Fibroblast of the aortic adventitia (primary cell): ENCODE measurements at places on chromosomes 1 and 21.

GRCh38 chr1:94382201-94382600 lies 36.0 kb upstream of the ABCD3 start:
- DNase-seq, result no peak

DNA sequence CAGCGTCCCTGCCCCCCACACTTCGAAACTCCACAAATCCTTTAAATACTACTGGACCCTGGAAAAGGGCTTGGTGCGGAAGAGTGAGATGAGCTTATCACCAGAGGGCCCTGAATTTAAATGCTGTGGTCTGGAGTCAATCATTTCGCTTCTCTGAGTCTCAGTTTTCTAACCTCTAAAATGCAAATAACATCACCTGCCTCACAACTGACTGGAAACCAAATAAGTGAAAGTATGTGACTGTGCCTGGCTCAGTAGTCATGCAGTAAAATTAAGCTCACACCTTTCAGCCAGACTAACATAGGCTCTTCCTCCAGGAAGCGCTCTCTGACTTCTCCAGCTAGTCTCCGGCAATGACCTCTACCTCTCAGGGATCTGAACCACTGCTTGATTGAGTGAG lies 4.2 kb downstream of the GJA4 start:
- no peak for DNase-seq

DNA sequence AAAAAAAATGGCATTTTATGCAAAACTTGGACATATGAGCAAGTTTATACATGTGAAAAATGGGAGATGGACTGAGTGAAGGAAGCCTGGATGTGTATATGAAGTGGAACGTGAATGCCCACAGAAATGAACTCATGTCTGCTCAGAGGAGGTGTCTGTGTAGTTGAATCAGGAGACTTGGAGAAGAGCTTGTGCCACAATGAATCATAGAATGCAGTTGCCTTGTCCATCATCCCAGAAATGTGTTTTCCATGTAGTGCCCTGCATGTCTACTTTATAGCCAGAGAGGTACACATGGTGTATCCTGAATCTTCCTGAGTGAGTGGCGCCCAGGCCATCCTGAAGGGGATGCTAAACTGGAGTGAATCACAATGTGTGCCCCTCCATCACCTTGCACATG lies 2.6 kb upstream of the ILDR2 start:
- no peak for DNase-seq

GRCh38 chr1:193438771-193439170 lies 252.4 kb upstream of the B3GALT2 start:
- no peak for DNase-seq

DNA sequence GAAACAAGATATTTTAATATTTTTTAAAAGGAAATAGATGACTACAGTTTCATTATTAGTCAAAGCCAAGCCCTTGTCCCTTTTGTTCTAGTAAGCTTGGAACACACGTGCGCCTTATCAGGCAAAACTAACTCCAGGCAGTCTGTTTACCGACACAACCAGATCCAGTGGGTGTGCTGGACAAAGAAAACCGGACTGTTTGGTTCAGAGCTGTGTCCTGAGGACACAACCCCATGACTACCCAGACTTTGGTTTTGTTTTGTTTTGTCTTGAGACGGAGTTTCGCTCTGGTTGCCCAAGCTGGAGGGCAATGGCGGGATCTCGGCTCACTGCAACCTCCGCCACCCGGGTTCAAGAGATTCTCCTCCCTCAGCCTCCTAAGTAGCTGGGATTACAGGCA lies 13.9 kb upstream of the RHOU start:
- DNase-seq, result no peak

DNA sequence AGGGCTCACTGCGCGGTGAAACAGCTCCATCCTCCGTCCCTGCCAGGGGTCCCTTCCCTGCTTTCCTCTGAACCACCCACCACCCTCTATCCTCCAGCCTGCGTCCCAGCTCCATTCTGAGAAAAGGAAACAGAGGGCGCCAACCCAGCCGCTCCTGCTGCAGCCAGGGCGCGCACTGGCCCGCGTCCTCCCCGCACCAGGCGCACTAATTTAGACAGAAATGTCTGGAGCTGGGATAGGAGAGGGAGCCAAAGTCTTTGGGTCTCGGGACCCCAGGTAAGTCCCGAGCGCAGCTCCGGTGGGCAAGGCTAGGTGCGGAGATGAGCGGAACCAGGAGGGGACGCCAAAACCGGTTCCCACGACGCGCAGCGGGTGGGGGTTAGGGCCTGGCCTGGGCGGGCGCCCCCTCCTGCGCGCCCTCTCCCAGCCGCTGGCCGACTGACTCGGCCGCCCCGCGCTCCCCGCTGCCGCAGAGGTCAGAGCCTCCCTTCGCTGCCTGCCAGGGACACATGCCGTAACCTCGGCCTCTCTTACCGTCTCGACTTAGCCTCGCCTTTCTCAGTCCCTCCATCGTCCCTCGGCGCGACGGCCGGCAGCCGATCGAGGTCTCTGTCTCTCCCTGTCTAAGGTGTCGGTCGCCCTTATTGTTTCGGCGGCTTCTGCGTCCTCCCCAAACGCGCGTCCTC lies 2.0 kb downstream of the CAMK2N1 start:
- DNase-seq, result peak; percentile 43

DNA sequence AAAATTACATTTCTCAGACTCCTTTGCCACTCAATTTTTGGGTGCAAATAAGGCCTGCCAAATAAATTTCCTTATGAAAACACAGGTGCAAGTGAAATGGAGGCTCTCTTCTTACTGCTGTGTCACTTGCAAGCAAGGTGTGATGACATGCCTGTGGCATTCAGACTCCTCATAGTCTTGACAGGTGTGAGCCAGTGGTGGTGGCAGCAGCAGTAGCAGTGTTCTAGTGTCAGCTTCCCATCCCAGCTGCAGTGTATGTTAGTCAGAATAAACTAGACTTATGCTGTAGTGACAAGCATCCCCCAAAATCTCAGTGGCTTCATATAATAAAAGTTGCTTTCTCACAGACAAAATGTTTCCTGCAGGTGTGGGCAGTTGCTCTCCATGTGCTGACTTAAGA lies 3.8 kb upstream of the EEIG2 start:
- no peak for DNase-seq

DNA sequence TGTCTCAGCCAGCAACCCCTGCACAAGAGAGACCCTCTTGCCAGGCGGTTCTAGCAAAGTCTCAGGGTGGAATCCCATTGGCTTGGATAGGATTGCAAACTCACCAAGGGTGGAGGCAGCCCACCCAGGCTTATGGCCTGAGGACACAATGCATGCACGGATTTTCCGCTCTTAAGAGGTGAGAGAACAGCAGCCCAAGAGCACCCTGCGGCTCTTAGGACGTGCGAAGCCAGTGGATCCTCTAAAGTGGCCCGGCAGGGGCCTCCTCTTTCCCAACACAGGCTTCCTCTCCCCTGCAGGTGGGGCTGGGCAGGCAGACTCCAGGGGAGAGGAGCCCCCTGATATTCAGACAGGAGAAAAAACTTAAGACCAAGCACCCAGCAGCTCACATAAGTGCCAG lies 31.2 kb upstream of the TMEM51 start:
- DNase-seq, result no peak

DNA sequence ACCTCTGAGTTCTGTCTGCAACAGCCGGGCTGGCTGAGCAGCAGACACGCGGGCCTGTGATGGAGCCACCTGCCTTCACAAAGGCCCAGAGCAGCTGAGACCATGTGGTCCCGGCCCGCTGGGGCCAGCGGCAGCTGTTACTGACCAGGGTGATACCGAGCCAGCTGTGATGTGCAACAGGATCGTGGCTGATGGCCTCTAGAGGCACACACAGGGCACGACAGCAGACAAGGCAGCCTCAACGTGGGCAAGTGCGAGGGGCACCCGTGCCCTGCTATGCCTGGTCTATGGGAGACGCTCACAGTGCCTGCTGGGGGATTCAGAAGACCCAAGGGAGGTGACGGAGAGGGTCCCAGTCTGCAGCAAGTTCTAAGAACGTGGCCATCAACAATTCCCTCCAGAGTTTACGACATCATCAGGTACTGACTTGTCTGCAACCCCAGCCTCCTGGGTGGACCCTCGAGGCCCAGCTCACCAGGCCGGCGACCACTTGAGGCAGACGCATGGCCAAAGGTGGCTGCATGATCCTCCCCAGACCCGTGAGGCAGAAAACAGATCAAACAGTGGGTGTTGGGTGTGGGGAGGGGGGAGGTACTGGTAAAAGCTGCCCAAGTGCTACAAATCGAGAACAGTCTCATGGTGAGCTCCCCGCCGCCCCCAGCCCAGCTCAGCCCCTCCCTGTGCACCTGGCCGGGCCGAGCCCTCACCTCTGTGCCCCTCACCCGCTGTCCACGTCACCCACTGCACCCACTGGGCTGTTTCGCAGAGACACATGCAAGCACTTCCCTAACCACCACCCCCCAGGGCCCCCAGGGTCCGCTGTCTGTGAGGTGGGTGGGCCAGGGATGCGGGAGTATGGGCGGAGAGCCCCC lies 6.0 kb downstream of the POFUT2 start:
- no peak for DNase-seq
